ENCODE measurements at places on chromosomes 5 and 9.
A peak's percentile ranks its signal among the peaks of the same experiment; 100 is the strongest.

GRCh38 chr9:1747417-1747967, 267.7 kb upstream of the SMARCA2 start:
- no peak for DNase-seq

- peak; percentile 47 for DNase-seq
Measured at GRCh38 chr9:135602789-135603481, 36.4 kb downstream of the GLT6D1 start.

- DNase-seq = no peak
Measured at GRCh38 chr9:89625721-89626687, 21.2 kb downstream of the GADD45G start.

GRCh38 chr5:135313405-135313804, 85.6 kb downstream of the MACROH2A1 start:
- no peak for DNase-seq

- no peak for DNase-seq
Measured at GRCh38 chr5:131550606-131551005, 84.4 kb downstream of the RAPGEF6 start.

GRCh38 chr9:125446561-125447094, 185.0 kb downstream of the GAPVD1 start:
- DNase-seq = no peak

DNA sequence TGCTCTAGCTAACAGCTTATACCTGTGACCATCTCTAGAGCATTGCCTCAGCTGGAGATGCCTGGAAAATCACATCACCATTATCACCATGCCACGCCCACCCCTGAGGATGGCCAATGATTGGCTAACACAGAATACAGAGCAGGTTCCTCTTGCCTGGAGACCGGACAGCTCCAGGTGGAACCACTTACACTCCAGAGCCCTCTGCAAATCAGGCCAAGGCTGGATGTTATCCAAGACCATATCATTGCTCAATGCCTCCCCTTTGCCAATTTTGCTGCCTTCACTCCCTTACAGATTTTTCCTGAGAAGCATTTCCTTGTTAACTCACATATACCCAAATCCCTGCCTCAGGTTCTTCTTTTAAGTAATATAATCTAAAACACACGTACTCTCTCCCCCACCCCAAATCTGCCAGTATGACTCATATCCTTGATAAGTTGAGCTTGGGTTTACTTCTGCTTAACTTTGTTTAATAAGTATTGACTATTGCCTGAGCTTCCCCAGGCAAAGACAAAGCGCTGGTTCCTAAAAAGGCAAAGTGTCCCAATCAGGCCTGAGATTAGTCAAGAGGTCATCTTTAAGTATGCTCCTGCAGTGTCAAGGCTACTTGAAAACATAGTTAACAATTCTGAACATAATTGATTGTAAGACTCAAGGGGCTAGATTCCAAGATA, 309.6 kb downstream of the EPB41L4A start:
- no peak for DNase-seq

GRCh38 chr5:96001262-96001661, 39.6 kb upstream of the ELL2 start:
- DNase-seq = no peak

DNA sequence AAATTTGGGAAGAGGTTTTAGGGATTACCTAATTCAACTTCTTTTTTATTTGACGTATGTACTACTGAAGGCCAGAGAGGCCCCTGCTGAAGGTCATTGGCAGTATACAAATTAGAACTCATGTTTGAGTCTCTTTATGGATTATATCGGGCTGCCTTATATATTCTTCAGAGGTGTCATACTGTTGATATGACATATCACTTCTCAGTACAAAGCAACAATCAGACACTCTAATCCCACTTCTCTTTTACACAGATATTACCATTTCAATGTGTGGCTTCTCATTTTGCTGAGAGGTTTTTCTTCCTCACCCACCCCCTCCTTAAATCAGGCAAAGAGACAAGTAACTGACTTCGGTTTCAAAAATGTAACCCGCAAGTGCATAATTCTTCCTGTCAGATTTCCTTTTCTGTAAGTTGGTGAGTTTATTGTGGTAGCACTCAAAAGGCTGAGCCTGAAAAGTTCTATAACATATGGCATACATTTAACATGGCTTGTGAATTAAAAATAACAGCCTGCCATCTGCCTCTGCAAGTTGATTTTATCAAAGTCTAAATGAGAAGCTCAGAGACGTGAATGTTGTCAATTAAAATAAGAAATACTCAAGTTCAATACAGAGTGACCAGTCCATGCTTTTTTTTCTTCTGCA, 163.6 kb upstream of the RORB start:
- DNase-seq = no peak

DNA sequence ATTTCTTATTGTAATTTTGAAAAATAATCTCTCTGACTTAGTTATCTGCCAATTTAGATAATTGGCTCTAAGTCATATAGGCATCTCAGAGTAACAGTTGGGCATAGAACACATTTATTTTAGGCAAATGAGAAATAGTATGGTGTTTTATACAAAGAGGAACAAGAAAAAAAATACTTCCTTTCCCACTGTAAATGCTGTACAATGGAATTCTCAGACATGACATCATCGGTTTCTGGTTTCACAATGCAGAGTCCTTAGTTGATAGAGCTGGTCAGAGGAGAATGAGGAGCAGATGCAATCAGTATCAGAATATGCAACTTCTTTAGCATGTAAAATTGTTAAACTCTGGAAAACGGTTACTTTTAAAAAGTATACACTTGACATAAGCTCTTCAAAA, 49.4 kb downstream of the PLK2 start:
- no peak for DNase-seq

DNA sequence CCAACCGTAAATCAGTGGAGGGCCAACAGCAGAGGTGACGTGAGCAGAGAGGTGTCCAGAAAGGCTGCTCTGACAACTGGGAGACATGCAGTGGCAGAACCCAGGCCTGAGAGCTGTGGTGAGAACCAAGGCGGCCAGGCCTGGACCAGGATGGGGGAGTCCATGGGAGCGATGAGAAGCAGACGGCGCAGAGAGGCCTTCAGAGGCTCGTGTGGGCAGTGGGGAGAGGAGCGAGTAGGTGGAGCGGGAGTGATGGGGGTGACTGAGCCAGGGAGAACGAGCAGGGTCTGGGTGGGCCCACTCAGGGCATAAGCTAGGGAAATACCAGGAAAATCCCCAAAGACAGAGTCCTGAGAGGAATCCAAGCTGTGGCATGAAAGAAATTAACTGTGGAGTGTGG, 7.9 kb upstream of the IL3 start:
- no peak for DNase-seq

- DNase-seq = no peak
Measured at GRCh38 chr5:109291090-109291489, 118.7 kb downstream of the PJA2 start.

GRCh38 chr9:13013991-13014883, 239.4 kb downstream of the LURAP1L start:
- DNase-seq = no peak

DNA sequence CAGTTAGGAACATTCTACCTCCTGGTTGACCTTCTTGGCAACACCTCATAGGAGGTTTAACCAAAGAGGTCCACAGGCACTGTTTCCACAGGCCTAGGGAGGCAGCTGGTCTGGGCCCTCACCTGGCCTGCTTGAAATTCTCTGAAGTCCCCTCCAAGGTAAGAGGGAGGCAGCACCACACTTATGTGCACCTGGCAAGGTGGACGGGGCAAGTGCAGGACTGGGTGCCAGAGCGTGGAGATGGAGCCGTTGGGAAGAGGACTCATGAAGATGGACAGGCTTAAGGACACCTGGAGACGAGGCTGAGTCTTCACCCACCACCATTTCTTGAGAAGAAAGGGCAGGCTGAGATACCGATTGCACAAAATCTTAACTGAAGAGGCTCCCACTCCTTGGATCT, 6.6 kb upstream of the BARHL1 start:
- no peak for DNase-seq

- DNase-seq = no peak
Measured at GRCh38 chr9:23496489-23497136, 329.4 kb downstream of the ELAVL2 start.

- DNase-seq = peak; percentile 15
Measured at GRCh38 chr5:132487841-132488555, 2.6 kb downstream of the IRF1 start.

- no peak for DNase-seq
Measured at GRCh38 chr9:114228016-114228808, 72.9 kb downstream of the COL27A1 start.

GRCh38 chr9:94280409-94280989, 21.4 kb downstream of the ZNF169 start:
- DNase-seq = no peak

DNA sequence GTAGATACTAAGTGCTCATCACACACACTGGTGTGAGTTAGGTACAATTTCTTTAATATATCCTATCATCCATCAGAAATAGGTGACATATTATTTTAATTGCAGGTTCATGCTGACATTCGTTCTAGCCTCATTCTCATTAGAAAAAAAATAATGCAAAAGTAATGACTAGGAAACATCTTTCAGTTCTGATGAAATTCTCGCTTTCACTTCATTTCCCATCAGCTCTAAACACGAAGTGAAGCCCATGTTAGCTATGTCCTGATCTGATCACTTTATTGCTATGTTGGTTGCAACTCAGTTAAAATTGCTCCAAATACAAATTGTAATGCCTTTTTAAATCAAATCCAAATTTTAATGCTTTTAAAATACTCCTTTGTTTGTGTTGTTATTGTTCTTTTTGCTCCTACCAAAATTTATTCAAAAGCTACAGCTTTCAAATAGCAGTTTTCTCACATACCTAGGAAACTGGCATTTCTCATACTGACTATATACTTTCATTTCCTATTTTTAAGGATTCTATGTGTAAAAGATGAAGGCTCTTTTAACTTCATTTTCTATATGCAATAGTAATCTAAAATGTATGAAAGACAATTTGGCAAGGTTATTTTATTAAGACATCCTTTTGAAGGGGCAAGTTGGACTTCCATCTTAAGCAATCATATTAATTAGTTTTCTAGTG, 1237.8 kb upstream of the ACO1 start:
- DNase-seq = no peak

DNA sequence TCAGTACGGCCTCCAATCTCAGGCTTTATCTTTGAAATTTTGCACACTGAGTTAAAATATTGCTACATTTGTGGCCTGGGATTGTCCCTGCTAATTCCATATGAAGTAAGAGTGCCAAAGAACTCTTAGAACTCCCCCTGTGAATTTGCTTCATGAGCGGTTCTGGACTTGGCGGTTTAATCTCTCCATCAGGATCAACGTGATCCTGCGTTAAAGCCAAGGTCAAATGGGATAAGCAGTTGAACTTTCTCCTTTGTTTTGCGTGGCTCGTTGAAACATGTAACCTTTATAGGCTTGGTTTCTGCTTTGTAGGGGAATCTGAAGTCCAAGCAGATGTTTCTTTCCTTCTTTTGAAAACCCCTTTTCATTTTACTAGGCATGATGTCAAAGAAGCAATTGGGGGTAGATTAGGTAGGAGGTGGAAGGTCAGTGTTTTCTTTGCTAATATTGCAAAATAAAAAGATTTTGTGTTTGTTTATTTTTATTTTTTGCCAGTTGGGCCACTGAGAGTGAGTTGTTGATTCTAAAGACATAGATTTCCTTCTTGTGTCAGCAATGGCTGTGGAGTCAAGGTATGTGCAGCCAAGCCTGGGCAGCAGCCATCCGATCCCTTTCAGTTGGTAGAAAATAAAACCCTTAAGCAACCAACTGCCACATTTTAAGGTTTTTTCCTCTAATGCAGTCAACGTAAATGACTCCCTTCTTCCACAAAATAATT, 390.8 kb downstream of the NNT start:
- no peak for DNase-seq

GRCh38 chr9:16316911-16317817, 553.3 kb downstream of the BNC2 start:
- no peak for DNase-seq

DNA sequence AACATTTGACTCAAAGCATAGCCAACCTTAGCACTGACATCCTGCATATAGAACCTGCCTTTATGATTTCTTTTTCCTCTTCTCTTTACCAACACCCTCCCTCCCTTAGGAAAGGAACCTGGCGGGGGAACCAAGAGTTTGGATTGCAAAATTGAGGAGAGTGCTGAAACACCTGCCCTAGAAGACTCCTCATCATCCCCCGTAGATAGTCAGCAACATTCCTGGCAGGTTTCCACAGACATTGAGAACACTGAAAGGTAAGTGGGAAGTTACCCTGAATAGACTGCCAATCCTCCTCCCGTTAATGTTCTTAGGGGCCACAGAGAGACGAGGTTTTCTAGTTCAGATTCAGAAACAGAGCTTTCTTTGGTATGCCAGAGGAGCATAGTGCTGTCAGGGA, 88.8 kb downstream of the RGS7BP start:
- DNase-seq = no peak

DNA sequence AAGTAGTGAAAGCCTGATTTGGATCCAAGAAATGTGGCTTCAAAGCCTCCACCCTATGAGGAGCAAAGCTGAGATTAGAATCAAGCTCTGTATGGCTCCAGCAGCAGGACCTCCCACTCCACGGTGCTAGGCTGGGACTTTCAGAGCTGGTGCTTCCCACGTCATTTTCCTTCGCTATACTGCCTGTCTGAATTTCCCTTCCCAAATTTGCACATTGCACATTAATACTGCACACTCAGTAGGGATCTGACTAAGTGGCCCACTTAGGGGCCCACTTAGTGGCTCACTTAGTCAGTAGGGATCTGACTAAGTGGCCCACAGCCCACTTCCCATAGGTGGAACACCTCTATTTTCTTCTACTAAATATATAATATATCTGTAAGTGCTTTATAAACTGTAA, 14.1 kb upstream of the SPDL1 start:
- no peak for DNase-seq

DNA sequence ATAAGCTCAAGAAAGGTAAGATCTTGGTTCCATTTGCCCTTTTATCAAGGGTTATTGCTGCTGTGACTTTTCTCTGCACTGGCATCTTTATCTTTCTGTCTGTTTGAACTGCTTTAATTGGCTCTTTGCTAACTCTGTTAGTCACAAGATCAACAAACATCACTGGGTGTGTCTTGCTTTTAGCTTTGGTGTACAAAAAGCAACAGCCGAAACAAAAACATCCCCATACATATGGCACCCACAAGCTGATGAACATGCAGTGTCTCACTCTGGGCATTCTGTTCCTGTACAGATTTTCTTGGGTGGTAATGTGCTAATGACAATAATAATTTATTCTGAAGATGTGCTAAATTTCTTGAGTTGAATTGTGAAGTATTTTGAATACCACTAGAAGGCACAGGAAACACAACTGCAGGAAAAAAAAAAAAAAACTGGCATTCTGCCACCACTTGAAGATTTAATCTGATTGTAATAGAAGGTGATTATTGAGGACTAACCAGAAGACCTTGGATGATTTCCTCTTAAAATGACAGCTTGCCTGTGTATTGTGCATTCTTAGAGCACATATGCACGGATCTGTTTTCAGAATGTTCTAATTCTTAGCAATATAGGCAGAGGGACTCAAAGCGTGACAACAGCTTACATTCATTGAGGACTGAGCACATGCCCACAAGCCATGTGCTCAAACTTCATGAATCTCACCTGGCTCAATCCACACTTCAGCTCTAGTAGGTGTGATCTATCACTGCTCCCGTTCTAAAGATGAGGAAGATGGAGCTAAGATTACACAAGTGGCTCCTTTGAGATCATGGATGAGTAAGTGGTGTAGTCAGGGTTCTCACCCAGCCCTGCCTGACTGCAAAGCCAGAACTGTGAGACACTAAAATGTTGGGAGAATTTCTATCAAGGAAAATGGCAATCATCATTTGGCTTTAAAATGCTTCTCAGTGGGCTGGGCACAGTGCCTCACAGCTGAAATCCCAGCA, 96.4 kb downstream of the EBF1 start:
- DNase-seq = no peak
